Cerebellar nuclear complex (tissue), 1 donor: ENCODE measurements at places on chromosomes 2 and 18.

DNA sequence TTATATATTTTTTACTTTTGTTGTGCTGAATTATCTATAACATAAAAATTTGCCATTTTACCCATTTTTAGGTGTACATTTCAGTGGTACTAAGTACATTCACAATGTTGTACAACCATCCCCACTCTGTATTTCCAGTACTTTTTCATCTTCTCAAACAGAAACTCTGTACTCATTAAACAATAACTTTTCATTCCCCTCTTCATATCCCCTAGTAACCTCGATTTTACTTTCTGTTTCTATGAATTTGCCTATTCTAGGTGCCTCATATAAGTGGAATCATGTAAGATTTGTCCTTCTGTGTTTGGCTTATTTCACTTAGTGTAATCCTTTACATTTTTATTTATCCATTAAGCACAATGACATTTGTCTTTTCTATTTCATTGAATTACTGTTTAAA lies 51.3 kb downstream of the GTF2A1L start:
- DNase-seq: no peak

- DNase-seq: no peak
Measured at GRCh38 chr2:47899915-47900816, 6.1 kb downstream of the FBXO11 start.

- no peak for DNase-seq
Measured at GRCh38 chr2:234991793-234992192, 40.0 kb downstream of the SH3BP4 start.

DNA sequence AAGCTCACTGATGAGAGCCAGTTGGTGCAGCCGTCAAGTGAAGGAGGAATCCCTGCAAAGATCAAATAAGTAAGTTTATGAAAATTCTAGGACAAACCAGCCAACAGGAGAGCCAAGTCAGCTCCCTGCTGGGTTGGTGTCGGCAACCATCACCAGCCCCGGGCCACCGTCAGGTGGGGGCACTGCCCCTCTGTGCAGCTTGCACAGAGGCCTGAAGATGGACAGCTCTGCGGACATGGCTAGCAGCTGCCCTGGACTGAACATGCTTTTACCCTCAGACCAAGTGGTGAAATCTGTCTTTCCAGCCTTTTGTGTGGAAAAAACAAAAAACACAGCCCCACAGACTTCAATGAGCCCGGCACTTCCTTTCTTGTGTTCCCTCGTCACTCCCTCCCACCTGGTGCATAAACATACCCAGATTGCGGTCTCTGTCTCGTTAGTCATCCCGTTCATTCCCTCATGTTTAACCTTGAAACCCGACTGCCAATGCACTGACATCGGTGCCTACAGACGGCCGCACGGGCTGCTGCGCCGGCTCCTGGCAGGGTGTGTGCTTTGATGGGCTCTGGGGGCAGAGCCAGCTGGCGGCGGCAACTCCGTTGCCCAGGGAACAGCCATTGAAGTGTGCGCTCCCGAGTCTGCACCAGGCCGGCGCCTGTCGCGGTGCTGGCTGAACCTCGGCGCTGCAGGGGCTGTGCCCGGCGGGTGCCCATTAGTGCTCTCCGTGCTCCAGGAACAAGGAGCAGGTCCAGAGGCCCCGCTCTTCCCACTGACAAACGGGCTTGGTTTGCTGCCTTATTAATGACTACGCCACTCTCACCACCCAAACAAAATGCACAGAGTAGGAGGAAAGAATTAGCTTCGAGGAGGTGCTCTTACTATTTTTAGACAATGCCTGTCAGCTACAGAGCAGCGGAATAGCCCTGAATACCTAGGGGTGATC lies 95.3 kb downstream of the EIPR1 start:
- peak; percentile 74 for DNase-seq

DNA sequence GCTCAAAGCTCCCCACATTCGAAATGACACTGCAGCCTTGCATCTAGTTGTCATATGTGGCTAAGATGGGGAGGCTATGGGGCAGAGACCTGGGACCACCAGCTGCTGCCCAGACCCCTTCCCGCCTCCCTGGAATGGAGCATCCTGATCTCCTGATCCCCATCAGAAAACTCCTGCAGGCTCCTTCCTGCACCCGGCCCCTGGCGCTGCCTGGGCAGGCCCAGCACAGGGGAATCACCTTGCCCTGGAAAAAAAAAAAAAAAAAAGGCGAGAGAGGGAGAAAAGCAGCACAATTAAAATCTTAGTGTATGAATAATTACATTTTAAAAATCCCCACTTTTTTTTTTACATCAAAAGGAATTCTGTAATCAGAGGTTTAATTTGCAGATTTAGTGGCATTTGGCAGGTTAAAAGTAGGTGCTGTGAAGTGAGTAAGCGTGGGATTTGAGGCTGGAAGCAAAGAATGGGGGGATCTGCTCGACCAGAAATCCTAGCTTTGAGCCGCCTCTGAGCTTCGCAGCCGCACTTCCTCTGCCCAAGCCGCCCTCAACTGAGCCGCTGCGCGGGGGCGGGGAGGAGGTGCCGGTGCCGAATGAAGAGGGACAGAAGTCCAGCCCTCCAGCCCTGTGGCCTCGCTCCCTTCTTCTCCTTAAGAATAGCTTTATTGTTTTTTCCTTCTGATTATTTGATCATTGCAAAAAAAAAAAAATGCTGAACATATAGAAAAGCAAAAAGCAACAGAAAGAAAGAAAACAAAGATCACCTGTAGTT lies 30.0 kb downstream of the THNSL2 start:
- DNase-seq: no peak

GRCh38 chr2:158477202-158477601 lies 20.4 kb downstream of the PKP4 start:
- no peak for DNase-seq

DNA sequence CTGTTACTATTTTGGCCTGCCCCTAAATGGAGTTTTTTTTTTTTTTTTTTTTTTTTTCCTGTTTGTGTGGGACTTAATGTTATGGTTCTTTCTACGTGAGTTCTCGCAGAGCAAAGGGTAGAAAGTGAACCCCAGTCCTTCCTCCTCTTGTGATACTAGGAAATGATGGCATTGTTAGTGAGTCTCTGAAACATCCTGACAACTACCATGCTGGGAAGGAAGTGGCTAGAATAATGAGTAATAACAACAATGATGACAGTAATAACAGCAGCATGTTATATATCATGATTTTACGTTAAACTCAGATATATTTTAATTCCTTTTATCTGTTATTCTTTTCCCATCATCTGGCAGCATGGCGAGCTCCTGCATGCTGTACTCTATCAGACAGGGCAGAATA lies 216.2 kb upstream of the LINC00305 start:
- no peak for DNase-seq

DNA sequence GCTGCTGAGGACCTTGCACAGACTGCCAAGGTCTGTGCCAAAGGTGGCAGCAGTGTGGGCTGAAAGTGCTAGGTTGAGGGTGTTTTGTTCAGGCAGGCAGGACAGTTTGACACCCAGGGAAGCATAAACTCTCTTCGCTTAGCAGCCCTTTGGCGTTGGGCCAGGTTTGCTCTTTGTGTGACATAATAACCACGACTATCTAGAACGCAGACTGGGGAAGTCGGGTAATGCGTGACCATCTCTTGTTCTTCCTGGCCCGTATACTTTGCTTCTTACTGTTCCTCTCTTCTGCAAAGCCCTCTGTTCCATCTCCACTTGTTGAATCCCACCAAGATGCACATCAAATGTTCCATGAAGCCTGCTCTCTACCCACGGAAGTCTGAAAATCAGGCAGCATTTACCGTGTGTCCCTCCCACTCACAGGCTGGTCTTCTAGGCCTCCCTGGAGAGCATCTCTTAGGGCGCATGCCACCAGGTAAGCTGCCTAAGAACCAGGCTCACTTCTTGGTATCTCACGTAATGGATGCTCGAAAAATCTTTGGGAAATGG lies 96.7 kb upstream of the LMAN1 start:
- no peak for DNase-seq

GRCh38 chr18:38413193-38413592 lies 847.6 kb upstream of the CELF4 start:
- no peak for DNase-seq
